ENCODE measurements at places on chromosomes 13 and 19.

- no peak for DNase-seq
Measured at GRCh38 chr13:50106559-50106958, 91.3 kb downstream of the KCNRG start.

DNA sequence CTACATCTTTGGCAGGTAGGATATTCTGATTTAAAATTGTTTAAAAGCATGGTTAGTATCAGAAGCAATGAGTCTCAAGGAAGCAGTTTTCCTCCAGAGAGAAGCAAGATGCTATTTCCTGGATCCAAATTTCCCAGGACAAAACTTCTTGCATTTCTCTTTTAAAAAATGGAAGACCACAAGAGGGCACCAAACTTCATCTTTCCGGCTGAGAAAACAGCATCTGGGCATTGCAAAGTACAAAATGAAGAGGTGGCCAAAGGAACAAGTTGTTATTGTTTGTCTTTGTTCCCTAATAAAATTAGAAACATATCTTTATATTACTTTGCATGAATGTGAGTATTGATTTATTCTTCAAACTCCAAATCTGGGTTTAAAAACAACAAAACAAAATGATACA, 60.0 kb upstream of the LRCH1 start:
- peak; percentile 49 for DNase-seq

- DNase-seq, result no peak
Measured at GRCh38 chr19:49398001-49398615, 10.1 kb downstream of the KASH5 start.

DNA sequence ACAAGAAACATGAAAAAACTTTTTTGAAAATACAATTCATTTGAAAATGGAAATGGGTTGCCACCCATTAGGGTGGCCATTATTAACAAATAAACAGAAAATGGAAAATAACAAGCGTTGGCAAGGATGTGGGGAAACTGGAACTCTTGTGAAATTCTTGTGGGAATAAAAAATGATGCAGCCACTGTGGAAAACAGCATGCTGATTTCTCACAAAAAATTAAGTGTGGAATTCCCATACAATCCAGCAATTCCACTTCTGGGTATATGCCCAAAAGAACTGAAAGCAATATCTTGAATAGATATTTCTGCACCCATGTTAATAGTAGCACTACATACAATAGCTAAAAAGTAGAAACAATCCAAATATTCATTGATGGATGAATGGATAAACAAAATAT, 165.2 kb downstream of the DCLK1 start:
- DNase-seq, result no peak

DNA sequence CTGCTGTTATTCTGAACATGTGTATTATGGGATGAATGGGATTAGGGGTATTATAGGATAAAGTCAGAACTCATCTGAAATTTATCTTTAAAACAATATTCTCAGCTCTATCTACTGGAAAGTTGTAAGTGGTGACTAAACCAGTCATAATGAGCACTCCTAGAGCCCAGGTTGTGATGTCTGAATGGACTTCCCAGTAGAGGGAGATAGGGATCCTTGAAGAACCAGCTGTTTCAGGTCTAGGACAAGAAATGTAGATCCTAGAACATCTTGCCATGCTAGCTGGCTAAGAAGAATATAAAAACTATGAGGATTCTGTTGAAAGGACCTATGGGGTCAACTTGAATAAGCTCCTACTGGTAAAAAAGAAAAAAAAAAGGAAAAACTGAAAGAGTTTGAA, 310.8 kb downstream of the SLC7A1 start:
- no peak for DNase-seq

DNA sequence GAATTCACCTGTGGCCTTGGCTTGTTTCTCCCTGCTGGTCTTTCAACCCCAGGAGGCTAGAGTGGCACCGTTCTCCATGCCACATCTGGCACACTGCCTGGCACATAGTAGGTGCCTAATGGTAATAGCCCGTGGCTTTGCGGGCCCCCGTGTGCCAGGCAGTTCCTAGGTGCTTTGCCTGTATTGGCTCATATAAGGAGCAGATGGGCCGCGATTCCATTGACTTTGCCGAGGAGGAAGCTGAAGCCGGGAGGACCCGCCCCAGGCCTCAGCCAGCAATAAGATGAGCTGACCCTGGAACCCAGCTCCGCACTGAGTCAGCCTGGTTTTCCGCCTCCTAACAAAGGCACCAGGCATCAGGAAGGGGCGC, 807 bp downstream of the PGLYRP1 start:
- no peak for DNase-seq

- no peak for DNase-seq
Measured at GRCh38 chr13:33388286-33388998, 102.9 kb upstream of the STARD13 start.

- DNase-seq, result no peak
Measured at GRCh38 chr13:48315969-48316650, 12.6 kb downstream of the RB1 start.

- DNase-seq, result no peak
Measured at GRCh38 chr13:65057986-65058385, 2172.2 kb downstream of the PCDH9 start.

GRCh38 chr19:49937750-49938381, 8.6 kb upstream of the NUP62 start:
- peak; percentile 40 for DNase-seq

- peak; percentile 86 for DNase-seq
Measured at GRCh38 chr19:58554494-58555368, at the start of gene CHMP2A. Gene CHMP2A, minus strand, starts transcription at chr19:58555105. Its CDS starts 893 bp downstream, at chr19:58554212.

GRCh38 chr19:31177246-31177645, 172.0 kb downstream of the TSHZ3 start:
- no peak for DNase-seq

DNA sequence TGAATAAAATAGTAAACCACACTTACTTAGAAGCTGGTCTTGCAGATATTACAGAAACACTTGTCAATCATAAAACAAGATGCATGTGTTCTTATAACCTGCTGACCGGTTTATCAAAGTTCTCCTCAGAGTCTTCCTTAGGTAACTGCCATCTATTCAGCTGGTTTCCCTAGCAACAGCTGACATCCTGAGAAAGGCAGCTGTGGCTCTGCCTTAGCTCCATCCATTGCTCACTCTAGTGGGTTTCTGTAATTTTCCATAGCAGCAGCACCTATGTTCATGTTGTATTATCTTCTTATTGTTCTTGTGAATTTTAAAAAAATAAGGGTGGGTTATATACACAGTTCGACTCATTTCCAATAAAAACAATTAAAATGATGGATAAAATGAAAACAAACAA, 87.8 kb downstream of the RAP2A start:
- DNase-seq, result no peak

Measured in astrocyte of the cerebellum (primary cell).